ENCODE measurements at places on chromosomes 4 and X.

DNA sequence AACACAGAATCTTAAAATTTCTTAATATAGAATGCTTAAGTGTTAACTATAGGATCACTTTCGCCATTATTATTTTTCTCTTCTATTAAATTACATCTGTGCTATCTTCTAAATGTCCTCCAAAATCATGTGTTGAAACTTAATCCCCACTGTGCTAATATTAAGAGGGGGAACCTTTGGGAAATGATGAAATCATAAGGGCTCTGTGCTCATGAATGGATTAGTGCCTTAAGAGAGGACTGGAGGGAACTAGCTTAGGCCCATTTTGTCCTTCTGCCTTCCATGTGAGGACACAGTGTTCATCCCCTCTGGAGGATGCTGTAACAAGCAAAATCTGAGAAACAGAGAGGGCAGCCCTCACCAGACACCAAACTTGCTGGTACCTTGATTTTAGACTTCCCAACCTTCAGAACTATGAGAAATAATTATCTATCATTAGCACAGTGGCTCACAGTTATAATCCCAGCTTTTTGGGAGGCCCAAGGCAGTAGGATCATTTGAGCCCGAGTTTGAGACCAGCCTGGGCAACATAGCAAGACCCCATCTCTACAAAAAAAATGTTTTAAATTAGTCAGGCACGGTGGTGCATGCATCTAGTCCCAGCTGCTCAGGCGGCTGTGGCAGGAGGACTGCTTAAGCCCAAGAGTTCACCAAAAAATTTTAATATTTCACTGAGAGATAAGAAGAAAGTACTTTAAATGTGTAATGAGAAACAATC lies 26.3 kb downstream of the KLHL8 start:
- no peak for DNase-seq

- DNase-seq: peak; percentile 79
Measured at GRCh38 chrX:19887911-19888879, 795 bp upstream of the SH3KBP1 start.

DNA sequence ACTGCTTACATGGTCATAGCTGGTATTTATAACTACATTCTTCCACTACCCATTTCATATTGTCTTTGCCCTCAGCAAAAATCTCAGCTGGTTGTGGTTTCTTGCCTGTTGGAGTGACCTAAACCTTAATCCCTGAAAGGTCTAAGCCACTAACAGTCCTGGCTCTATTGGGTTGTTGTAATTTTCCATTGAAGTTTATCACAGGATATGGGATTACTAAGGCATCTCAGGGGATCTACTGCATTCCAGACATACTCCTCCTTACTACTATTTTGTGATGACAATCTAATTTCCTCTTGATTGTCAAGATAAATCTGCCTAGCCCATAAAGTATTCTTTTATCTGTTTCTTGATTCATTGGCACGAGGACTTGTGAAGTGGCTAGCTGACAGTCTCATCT lies 6.2 kb upstream of the OSTC start:
- DNase-seq: peak; percentile 14

- no peak for DNase-seq
Measured at GRCh38 chrX:41025926-41026701, 59.1 kb upstream of the USP9X start.

GRCh38 chr4:106140601-106141000 lies 175.4 kb downstream of the TBCK start:
- no peak for DNase-seq

DNA sequence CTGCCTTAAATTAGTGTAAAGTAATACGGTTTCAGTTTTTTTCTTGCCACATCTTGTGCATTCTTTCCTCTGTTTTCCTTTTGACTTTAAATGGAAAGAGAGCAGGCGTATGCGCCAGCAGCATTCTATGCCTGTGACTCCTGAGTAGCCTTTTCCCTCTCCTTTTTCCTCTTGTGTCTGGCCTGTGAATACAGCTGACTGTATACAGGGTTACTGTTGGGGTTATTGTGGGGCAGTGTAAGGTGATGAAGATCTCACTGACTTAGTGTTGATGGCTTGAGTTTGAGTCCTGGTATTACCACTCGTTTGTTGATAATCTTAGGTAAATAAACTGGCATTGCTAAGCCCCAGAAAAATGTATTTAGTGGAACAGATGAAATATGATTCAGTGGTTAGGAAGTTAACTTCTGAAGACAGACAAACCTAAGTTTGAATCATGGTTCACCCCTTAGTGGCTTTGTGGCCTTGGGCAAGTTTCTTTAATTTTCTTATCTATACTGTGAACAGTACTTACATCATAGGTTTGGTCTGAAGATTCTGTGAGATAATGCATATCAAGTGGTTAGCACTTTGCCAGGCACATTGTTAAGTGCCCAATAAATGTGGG lies 105.1 kb downstream of the FNIP2 start:
- peak; percentile 85 for DNase-seq

DNA sequence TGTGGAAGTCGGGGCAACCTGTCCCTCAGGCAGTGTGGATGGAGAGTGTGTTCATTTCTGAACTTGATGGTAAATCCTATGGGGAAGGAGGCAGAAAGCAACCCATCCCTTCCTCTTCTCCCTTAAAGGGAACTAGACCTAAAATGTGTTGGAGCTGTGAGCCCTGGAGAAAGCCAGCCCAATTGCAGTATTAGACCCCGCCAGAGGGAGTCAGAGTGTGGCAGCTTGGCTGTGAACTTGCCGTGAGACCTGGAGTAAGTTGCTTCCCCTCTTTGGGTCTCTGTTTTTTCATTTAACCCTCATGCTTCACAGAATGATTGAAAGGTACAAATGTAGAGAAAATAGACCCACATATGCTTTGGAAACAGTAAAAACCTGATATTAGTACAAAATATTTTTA lies 108.7 kb upstream of the PAK3 start:
- no peak for DNase-seq

DNA sequence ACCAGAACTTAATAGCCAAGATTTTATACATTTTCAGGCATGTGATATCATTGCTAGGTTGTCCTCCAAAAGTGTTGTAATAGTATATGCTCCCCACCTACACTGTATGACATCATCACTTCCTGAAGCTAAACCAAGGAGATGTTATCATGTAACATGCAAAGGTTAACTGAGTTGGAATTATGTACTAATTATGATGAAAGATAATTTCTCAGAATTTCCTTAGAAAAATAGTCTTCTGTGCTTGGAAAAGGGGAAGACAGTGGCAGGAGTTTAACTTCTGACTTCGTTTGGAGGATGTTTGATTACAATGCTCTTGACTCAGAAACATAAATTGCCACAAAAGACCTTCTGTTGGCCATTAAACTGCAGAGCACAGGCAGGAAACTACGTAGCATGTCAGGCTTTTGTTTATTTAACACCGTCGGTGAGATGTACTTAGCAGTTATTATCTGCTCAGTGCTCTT lies 83.6 kb upstream of the GUCY1A1 start:
- DNase-seq: peak; percentile 53

GRCh38 chr4:10879411-10880110 lies 195.0 kb upstream of the CLNK start:
- DNase-seq: peak; percentile 53

- peak; percentile 68 for DNase-seq
Measured at GRCh38 chr4:38145741-38146140, 185.5 kb downstream of the PTTG2 start.

DNA sequence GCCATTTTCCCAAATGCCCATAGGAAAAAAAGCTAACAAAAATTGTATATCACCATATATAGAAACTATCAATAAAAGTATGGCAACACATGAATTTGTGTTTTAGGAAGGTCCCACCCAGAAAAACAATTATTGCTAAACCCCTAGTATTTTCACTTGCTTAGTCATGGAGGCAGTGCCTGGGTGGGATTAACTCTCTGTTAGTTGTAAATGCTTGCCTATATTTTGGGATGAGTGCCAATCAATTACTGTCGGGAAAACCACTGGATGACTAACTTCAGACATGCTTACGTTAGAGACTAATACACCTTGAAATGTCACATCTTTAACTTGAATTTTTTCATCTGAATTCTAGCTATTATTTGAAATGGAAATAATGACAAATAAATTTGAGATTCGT lies 33.9 kb downstream of the TMPRSS11A start:
- peak; percentile 51 for DNase-seq

DNA sequence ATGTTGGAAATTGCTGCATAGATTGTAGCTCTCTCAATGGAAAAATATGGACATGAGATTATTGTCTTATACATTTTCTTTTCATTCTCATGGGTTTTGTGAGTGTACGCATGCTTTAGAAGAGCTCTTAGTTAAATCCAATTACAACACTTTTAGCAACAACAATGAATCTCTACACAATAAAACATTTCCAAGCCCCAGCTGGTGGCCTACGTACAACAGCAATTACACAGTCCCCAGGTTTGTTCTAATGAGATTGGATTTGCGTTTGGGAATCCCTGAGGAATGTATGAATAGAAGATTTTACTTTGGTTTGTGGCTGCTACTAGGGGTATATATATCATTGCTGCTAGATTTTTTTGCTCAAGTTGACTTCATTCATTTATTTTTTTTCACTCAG lies 98.6 kb downstream of the FHDC1 start:
- DNase-seq: no peak

GRCh38 chr4:64538219-64538618 lies 129.0 kb upstream of the TECRL start:
- DNase-seq: no peak

DNA sequence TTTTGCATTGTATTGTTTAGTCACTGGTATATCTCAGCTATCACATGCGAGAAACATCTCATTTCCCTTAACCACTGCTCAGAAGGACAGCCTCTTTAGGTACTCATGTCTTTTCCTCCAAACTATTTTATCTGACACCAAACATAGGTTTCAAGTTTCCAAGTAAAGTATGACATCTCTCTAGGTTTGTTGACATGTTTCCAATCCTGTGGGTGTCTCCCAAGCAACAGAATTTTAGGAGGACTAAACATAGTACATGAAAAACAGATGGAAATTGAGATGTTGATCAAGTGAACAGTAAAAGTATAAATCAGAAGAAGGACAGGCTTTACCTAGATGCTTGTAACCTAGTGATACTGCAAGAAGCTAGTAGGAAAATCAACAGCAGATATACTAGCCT lies 371.4 kb downstream of the DTHD1 start:
- no peak for DNase-seq

GRCh38 chr4:118352843-118353533 lies at the start of gene PRSS12:
Gene PRSS12, minus strand, starts transcription at chr4:118353003. Its CDS starts 283 bp downstream, at chr4:118352720.
- DNase-seq: peak; percentile 64

DNA sequence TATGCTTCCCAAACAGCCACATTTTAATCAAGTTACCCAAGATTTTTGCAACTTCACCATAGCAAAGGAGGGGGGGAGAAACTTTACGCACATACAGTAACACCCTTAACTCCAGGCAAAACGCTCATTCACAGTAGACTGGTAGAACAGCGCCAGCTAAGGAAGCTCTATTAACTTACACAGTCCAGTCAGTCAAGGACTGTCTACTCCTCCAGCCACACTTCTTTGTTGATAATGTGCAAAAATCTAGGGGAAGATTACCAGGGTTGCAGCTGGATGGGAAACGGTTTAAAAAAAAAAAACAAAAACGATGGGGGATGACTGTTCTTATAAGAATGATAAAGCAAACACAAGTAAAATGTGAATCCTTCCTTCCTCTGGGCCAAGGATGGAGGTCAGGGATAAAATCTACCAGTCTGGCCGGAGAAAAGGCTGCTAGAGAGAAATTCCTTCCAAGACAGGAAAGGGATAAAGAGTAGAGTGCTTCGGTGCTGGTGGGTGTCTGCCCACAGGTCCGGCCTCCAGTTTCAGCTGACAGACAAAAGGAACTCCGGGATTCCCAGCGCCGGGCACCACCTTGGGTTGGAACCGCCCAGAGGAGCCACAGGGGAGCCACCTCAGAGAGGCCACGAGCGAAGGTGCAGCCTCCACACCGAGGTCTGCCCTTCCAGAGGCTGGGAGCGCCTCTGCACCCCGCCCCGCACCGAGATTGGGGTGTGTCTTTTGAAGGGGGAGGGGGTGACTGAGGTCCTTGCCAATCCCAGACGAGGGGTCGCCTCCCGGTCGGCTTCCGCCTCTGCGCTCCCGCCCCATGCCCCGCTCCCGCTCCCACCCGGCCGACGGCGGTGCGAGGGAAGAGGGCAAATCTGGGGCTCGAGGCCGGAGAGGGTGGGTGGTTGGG lies 811 bp downstream of the ANKRD50 start:
- peak; percentile 81 for DNase-seq

- DNase-seq: no peak
Measured at GRCh38 chr4:115376866-115377265, 263.4 kb upstream of the NDST4 start.

DNA sequence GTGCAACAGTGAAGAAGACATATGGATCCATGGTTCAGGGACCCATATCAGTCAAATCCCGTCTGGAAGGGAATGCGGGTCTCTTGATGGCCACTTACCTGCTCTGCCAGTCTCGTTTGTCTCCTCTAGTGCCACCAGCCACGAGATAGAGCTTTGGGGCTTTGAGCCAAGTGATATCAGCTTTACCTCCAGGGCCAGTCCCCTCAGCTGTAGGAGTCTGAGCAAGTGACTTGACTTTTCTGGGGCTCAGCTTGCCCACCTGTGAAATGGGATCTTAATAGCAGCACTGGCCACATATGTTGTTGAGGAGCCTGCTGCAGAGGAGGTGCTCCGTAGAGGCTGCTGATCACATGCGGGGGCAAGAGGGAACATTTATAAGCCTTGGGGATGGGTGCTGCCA lies 1.2 kb downstream of the SLC2A9 start:
- DNase-seq: no peak

DNA sequence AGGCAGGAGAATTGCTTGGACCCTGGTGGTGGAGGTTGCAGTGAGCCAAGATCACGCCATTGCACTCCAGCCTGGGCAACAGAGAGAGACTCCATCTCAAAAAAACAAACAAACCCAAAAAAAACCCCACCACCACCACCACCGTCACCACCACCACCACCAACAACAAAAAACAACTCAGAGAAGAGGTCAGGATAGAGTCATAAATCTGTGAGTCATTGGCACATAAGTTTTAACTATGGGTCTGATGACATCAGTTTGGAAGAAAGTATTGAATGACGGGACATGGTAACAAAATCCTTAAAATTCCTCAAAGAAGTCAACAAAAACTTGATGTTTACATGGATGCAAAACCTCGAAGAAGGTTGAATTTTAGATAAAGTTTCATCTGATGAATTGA lies 288.0 kb upstream of the SFRP2 start:
- DNase-seq: peak; percentile 22

DNA sequence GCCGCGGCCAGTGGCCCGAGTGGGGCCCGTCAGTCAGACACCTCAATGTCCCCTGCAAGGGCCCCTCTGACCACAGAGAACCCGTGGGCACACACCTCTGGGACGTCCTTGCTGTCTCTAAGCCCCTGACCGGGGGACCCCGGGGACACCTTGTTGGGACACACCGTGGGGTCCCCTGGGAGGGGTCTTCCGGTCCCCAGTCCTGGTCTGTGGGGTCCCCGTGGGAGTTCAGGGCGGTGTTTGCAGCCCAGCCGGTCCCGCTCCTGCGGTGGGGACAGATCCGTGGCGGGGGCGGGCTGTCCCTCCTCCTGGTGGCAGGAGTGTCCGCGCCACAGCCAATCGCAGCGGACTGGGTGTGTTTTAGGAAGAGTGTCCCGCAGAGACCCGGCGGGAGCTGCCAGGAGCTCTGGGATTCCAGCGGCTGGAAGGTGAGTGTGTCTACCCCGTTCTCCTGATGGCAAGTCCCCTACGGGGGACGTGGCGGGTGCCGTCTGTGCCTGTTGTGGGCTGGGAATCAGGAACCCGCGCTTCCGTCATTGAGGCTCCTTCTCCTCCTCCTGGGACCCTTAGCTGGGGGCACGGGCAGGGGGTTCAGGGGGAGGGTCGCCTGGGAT lies 5.1 kb upstream of the PLCXD1 start:
- DNase-seq: peak; percentile 29

- no peak for DNase-seq
Measured at GRCh38 chr4:109879081-109879480, 31.2 kb downstream of the LRIT3 start.

GRCh38 chr4:27318740-27319139 lies 458.1 kb downstream of the STIM2 start:
- DNase-seq: peak; percentile 30

GRCh38 chr4:87912164-87913004 lies 63.1 kb upstream of the SPP1 start:
- no peak for DNase-seq
